ENCODE measurements at places on chromosomes 1 and 21.

GRCh38 chr1:87151500-87152421 is 176.9 kb upstream of the LMO4 start:
- no peak for DNase-seq

- no peak for DNase-seq
Observed at GRCh38 chr21:26049803-26050202, 120.8 kb downstream of the APP start.

DNA sequence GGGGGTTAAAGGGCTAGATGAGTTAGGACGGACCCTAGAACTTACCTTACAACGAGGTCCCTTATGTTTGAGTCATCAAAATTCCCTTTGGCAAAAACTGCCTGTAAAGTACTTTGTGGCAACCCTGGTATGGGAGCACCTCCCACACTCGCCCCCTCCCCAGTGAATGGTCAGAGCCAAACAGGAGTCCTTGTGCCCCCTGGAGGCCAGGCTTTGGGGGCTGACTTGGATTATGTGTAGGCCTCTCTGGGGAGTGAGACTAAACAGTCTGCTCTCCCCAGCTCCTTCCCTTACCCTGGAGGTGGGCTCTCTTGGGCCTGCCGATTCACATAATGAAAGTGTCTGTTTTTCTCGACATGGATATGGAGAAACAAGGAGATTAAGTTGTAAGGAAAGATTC is 81.2 kb downstream of the ADCY10 start:
- DNase-seq: no peak

- no peak for DNase-seq
Observed at GRCh38 chr1:53896635-53897229, 2.7 kb downstream of the DIO1 start.

DNA sequence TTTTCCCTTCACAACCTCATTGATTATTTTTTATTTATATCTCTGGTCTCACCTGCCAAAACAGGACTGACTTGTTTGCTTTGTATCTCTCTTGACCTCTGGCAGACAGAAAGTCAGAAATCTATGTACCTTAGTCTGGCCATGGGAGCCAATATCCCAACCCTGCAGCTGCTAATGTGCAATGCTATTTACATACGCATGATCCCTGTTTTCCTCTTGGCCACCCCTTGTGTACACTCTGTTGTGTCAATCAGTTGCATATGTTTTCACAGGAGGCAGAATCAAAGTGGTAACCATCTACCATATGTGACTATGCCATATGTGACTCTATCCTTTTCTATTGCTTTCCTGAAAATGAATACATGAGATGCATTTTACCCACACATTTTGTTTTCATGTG is 688.8 kb downstream of the PLA2G4A start:
- no peak for DNase-seq

DNA sequence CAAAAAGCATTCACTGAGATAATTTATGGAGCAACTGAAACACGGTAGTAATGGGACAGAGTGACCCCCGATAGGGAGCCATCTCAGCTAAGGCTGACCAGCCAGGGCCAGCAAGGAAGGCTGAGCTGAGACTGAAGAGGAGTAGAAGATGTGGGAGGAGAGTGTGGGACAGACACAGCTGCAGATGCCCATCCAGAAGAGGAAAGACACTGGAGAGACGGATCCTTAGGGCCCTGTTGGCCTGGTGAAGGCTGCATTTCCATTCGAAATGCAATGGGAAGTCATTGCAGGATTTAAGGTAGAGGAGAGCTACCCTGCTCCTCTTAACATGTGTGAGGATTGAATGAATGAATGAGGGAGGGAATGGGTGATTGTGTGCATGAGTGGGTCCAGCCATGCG is 44.0 kb upstream of the LRP8 start:
- DNase-seq: no peak

- DNase-seq: no peak
Observed at GRCh38 chr1:20102875-20103274, 16.5 kb downstream of the PLA2G2D start.

DNA sequence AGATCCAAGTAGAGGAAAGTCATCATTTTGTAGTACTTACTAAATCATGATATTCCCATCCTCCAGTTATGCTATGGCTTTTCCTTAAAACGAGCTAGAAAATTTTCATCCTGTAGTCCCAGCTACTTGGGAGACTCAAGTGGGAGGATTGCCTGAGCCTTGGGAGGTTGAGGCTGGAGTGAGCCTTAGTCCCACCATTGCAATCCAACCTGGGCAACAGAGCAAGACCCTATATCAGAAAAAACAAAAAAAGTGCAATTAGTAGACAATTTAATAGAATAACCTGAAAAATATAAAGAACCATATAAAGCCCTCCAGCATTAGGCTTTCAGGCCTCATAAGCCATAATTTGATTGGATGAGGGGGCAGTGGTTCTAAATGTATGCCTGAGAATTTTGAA is 6.8 kb downstream of the UCK2 start:
- no peak for DNase-seq

GRCh38 chr1:232372841-232373440 is 257.0 kb downstream of the SIPA1L2 start:
- DNase-seq: no peak

DNA sequence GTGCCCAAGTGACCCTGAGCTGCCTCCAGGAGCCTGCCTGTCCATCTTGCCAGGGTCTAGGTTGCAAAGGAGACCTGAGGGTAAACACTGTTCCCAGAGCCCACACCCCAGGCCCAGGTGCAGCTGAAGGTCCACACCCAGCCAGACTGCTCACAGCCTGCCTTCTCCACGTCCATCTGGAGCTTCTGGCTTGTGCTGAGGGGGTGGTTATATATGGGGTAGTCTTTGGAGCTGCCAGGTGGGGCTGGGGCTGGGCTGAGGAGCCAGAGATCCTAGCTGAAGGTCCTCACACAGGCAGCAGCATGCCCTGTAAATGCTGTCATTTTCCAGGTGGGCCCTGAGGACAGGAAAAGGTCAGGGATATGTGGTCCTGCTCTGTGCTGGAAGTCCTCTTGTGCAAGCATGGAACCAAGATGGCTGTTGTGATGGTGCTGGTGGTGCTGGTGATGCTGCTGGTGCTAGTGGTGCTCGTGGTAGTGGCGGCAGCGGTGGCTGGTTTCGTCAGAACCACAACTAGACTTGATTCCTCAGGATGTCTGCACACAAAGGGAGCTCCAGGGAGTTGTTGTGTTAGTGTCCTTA is 182.7 kb downstream of the MATN1 start:
- DNase-seq: no peak

- DNase-seq: no peak
Observed at GRCh38 chr1:85609976-85610375, 29.4 kb downstream of the CCN1 start.

- DNase-seq: no peak
Observed at GRCh38 chr1:54498383-54499096, 49.5 kb upstream of the ACOT11 start.

DNA sequence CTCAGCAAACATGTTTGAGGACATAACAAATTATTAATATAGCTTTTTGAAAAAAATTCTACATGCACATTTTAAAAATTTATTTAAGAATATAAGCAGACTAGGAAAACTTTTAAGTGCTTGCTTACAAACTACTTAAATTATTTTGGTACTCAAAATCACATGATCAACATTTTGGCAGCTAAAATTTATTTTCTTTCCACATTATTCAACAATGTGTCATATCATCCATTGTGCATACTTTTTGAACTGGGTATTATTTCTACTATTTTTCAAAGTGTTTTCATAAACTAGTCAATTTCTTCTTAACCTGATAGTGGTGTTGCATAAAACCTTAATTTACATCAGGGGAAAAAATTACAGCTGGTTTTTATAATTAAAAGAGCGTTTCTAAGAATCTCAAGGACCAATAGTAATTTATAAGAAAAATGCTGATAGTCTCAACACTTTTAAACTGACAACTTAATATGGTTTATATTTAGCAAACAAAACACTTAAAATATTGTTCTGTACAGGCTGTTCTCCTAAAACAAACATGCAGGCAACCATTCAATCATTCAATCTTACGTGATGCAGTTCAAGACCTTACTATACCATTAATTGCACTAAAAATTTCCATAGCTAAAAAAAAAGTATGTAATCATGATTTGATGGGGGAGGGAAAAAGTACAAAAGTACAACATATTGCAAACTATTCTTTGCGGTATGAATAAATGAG is 105.0 kb downstream of the GPATCH2 start:
- no peak for DNase-seq

DNA sequence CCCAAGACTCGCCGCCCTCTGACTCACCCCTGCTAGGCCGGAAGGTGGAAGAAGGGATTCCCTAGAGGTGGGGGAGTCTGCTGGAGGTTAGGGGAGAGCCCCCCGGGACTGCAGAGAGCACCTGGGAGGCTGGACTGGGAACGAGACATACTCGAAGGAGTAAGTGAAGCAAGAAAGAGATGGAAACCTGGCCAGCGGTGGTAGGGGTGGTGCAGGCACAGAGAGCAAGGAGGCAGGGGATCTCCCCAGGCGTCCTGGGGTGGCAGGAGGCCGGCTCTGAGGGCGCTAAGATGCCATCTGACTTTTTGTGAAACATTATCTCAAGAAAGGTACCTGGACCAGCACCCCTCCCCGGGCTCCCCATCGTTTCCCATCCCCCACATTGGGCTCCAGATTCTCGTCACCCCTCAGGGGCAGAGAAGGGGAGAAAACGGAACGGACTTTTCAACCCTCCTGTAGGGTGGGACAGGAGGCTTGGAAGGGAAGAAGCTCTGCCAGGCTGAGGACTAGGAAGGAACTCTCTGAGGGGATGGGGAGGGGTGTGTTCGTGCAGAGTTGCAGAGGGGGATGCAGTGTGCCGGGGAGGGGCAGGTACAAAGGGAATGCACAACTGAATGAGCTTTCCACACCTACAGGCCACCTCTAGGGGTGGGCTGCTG is 708 bp downstream of the CHRNB2 start:
- no peak for DNase-seq

- peak; percentile 33 for DNase-seq
Observed at GRCh38 chr21:36135391-36136102, 668 bp downstream of the CBR3 start.

GRCh38 chr1:89550995-89551394 is 26.4 kb downstream of the LRRC8B start:
- DNase-seq: no peak

GRCh38 chr1:11912000-11912399 is 14.2 kb downstream of the KIAA2013 start:
- no peak for DNase-seq

GRCh38 chr1:43706598-43707189 is 642 bp upstream of the ST3GAL3 start:
- no peak for DNase-seq

- DNase-seq: no peak
Observed at GRCh38 chr1:64961923-64962322, 4.4 kb downstream of the JAK1 start.

DNA sequence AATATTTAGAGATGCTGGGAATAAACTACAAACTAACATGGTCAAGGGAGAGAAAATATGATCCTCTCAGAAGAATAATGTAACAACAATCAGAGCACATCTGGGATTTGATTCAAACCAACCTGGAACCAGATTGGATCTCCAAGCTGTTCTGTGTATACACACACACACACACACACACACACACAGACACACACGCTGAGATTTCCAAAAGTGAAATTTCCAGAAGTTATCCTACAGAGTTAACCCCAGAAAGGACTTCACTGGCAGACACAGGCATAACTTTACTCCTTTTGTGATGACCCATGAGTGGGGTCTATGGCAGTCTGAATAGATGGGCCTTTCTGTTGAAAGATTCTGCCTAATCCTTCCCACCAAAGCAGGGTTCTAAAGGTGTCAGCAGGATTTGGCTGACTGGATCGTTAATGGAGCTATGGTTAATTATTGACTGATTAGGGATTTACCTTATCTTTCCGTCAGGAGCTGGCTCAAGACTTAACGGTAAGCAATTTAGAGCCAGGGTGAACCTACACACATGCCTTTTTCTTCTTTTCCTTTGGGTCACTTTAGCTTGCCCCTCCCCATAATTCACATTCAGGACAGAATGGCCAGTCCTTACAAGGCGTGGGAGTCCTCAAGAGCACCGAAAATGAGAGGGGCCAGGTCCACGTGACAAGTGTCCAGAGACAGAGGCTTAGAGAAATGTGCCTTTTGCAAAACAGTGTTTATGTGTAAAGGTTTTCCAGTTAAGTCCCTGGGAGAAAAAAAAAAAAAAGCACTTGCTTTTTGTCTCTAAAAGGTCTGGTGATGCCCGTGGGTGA is 10.9 kb upstream of the PROX1 start:
- DNase-seq: no peak
